ENCODE measurements at places on chromosomes 1 and 21.

- peak; percentile 58 for DNase-seq
Measured at GRCh38 chr1:2314803-2315673, 76.3 kb downstream of the MORN1 start.

DNA sequence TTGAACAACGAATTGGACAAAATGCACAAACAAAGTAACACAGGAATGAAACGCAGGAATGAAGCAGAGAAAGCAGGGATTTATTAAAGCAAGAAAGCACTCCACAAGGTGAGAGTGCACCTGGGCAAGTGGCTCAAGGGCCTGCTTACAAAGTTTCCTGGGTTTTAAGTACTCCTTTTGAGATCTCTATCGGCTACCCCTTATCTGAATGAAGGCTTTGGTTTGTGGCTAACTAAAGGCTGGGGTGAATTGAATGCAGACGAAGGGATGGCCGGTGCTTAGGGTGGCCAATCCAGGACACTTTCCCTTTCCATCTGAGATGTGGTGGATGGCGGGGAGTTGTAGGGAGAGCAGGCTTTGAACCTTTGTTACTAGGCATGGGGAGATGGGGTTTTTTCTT lies 151.4 kb upstream of the KIAA0040 start:
- DNase-seq, result no peak

DNA sequence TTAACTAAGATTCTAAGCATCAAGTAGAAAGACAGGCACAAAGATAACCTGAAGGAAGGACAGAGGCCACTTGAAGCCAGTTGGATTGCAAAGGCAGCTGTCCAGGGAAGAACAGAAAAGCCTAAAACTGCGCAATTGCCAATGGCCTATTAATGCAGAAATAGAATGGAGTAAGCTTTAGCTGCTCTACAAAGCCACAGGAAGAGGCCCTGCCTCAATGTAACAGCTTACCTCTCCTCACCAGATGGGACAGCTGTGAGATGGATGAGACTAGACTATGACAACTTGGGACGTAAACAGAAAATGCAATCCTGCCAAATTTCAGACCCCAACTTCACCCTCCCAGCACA lies 176.5 kb downstream of the EIF4G3 start:
- no peak for DNase-seq

DNA sequence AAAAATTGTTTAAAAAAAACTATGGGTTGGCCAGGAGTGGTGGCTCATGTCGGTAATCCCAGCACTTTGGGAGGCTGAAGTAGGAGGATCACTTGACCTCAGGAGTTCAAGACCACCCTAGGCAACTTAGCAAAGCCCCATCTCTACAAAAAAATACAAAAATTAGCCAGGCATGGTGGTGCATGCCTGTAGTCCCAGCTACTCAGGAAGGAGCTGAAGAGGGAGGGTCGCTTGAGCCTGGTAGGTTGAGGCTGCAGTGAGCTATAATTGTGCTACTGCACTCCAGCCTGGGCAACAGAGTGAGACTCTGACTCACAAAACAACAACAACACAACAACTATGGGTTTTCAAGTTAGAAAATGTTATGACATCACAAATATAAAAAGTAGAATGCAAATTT lies 16.4 kb downstream of the SLAMF7 start:
- no peak for DNase-seq

DNA sequence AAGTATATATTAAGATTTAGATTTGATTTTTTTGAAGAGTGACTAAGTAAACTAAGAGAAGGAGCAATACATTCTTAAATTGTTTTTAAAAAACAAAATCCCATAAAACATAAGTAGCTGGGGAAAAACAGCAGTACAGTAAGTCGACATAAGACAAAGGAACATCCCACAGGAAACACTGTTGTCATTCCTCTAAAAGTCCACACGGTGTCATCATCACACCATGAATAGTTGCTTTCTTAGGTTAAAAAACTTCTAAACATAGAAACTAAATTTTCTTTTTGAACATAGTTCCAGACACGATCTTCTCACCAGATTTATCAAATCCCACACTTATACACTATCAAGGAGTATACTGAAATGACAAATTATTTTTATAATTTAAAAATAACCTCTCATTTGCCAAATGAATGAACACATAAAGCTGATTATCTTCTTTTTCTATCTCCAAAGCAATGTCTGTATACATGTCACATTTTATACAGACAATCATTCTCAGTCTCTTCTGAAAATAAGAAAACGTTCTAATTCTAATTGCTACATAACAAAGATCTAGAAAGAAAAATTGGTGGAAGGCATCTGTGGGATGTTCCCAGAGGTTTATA lies 15.8 kb downstream of the ODF2L start:
- peak; percentile 51 for DNase-seq

GRCh38 chr1:99887890-99888289 lies 37.7 kb downstream of the AGL start:
- DNase-seq, result no peak

- no peak for DNase-seq
Measured at GRCh38 chr1:97088391-97088790, 366.8 kb downstream of the PTBP2 start.

DNA sequence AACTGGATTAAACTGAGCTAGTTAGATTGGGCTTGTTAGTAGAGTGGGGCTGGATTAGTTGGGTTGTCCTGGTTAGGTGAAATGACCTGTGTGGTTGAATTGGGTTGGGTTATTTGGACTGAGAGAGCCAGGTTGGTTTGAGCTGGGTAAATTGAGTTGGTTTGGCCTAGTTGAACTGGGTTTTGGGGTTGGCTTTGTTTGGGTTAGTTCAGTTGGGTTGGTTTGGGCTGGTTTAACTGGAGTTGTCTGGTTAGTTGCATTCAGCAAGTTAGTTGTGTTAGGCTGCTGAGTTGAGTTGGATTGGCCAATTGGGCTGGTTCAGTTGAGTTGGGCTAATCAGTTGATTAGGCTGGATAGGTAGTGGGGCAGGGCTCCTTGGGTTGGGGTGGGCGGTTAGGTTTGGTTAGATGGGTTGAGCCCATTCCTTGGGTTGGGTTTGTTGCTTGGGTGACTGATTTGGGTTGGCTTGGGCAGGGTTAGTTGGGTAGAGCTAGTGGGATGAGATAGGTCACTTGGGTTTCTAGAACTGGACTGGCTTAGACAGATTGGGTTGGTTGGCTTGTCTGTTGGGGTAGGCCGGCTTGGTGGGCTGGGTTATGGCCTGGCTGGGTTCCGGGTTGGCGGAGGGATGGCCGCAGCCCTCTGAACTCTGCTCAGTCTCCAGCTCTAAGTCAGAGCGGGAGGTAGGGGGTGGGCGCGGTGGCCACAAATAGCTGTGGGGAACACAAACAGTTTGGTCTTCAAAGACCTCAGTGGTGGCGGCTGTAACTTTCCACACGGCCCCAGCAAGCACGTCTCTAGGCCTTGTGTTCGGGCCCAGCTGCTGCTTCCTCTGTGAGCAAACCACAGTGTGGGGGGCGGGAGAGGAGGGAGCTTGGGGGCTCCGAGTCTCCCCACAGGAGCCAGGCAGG lies 67.2 kb upstream of the RUNX3 start:
- no peak for DNase-seq

DNA sequence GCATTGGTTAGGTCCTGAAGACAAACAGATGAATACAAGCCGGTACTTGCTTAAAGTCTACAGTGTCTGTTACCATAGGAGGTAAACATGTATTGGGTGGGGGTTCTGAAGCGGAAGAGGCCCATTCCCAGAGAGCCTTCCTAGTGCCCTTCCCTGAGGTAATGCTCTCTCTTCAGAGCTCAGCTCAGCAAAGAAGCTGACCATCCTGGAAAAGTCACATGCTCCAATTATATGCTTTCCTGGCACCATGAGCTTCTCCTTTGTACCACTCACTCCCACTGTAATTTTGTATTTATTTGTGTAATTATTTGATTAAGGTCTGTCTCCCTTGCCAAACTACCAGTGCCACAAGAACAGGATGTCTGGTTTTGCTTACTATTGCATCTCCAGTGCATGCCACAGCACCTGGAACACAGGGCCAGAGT lies 42.0 kb downstream of the RAB3B start:
- no peak for DNase-seq

DNA sequence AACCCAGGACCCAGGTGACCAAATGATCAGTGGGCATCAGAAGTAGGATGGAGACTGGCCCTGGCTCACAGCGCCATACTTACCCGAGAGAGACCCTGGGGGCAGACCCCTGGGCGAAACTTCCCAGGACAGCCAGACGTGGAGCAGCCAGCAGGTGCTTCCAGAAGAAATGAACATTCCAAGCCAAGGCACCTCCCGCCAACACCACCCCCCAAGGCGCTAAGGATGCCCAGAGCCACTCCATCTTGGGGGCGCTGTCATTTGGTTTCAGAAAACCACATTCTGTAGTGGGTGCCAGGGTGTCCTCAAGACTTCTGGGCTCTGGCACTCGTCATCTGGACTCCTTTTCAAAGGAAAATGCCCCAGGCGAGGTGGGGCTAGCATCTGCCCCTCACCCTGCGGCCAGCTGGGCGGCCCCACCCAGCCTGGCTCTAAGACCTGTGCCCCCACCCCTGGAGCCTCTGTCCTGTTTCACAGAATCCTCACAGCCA lies 98.8 kb downstream of the RIPK4 start:
- DNase-seq, result no peak

DNA sequence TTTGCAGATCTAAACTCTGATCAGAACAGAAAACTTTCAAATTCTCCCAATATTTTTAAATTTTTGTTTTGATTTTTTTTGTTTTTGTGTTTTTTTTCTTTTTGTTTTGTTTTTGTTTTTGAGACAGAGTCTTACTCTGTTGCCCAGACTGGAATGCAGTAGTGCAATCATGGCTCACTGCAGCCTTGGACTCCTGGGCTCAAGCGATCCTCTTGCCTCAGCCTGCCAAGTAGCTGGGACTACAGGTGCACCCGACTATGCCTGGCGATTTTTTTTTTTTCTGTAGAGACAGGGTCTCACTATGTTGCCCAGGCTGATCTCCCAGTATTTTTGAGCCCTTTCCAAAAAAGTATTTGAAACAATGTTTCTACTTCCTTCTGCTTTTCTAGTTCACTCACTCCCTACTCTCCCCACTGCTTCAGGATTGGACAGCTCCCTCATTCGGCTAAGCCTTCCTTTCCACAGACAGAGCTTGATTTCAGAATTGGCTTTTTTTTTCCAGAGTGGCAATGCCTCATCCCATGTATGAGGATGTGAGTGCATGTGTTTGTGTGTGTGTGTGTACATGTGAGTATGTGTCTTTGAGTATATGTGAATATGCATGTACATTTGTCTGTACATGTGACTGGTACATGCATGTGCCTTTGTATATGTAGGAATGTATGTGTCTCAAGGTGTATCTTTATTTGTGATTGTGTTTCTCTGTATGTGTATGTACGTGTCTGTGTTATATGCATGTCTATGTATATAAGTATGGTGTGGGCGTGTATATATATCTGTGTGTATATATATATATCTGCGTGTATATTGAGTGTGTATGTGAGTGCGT lies 11.9 kb downstream of the LHX4 start:
- no peak for DNase-seq

DNA sequence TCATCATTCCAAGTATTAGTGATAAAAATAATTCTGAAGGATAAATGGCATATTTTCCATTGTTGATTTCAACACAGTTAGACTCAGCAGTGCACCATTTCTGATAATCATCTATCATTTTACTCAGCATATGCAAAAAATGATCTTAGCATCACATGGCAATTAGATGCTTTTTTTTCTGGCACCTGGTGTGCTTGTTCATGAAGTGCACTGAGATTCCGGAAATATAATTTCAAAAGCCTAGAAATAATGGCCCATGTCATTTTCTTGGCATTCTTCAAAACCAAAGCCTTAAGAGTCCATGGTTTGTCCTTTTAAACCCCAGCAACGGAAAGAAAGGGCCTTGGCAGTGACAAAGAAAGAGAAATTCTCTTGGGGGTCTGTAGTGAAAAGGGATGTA lies 278.8 kb downstream of the KIF26B start:
- no peak for DNase-seq

DNA sequence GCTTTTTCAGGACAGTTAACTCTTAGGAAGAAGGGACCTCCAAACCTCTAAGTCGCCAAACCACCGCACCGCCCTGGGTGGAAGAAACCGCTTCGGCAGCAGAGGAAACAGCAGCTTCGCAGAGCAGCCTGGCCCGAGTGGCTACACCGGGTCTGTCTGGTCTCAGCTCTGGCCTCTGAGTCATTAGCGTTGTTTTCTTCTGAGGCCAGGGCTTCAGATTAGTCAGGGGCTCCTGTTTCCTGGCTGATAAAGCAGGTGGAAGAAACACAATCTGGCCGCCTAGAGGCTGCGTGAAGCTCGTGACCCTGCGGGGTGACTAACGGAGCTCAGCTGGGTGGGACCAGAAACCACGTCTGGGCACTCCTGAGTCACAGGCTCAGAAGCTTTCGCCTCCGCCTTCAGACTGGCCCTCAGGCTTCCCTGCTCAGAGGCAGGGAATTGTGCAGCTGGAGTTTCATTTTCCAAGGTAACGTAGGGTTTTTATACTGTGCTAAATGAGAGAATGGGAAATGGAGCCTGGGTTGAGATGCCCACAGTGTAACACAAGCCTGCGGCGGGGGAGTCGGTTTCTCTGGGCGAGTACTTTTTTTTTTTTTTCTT lies 44.9 kb downstream of the CHAF1B start:
- DNase-seq, result peak; percentile 80

- no peak for DNase-seq
Measured at GRCh38 chr1:226577401-226578180, 29.0 kb downstream of the STUM start.

- DNase-seq, result no peak
Measured at GRCh38 chr1:176878750-176879536, 285.6 kb downstream of the ASTN1 start.

GRCh38 chr1:65003316-65003664 lies 36.9 kb upstream of the JAK1 start:
- DNase-seq, result no peak

DNA sequence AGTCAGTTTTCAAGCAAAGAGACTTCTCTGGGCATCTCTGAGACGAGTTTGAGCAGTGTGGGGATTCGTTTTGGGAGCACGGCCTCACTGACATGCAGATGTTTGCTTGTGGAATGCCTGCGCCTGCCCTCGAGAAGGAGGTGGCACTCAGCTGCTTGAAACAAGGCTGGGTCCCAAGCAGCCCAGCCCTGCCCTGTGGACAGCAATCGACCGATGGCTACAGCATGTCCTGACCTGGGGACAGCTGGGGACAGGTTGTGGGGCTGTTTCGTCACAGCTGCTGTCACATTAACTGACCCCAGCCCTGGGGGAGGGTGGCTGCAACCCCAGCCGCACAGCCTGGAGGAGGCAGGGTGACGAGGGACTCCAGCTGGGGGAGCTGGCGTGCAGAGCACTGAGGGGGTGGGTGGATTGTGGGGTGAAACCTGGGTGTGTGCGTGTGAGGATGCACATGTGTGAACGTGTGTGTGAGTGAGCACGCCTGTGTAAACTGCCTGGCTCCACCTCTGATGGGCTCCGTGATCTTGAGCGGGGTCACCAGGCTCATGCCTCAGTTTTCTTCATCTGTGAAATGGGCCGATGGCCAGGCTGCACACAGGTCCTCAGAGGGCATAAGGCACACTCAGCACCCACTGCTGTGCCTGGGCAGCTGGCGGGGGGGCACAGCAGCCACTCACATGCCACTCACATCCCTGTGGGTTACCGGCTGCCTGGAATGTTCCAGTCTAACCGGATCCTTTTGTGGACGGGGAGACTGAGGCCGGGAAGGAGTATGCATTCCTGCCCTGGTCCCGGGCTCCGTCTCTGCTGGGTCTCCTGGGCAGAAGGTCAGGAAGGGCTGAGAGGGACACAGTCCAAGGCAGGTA lies 49.3 kb downstream of the COL18A1 start:
- DNase-seq, result no peak

GRCh38 chr1:1206376-1206965 lies at the start of gene TNFRSF18:
Gene TNFRSF18, minus strand, starts transcription at chr1:1206592. Its CDS starts 21 bp downstream, at chr1:1206571.
- no peak for DNase-seq

- DNase-seq, result no peak
Measured at GRCh38 chr1:87295445-87296110, 33.1 kb upstream of the LMO4 start.
